Activated B cell treated with CpG ODN at 0.5 μM for 24 hours (primary cell): ENCODE measurements at places on chromosomes 16 and 17.

DNA sequence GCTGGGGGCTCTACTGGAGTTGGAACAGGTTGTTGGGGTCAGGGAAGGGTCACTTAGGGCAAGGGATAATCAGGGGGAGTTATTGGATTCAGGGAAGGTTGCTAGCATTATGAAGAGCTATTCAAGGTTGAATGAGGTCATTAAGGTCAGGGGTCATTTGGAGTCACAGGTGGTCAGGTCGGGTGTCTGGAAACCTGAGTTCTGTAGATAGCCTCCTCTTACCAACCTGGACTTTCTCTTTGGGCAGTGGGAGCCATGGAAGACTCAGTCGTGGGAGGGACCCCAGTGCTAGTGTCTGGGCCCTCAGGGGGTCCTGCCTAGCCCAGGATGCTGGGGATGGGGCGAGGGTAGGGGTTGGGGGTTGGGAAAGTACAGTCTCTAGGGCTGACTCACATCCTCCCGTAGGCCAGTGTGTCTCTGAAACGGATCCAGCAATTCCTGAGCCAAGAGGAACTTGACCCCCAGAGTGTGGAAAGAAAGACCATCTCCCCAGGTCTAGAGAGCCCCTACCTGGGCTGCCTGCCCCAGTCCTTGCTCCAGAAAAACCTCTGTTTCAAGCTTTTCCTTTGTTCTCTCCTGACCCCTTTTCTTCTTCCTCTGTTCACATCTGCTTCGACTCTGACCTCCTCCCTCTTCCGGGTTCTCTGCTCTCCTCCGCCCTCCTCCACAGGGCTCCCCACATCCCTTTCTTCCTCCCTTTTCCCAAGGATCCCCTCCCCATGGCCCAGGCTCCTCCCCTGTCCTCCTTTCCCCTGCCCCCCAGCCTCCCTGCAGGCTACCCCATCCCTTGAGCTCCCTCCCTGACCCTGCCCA is 33.5 kb downstream of the ABCC3 start:
- DNase-seq: no peak
- H3K27ac ChIP-seq: no peak overlapping the region
- H3K27me3 ChIP-seq: peaks cover under 1% of the 10 kb centered on the region
- H3K36me3 ChIP-seq: no peaks in the 10 kb centered on the region

DNA sequence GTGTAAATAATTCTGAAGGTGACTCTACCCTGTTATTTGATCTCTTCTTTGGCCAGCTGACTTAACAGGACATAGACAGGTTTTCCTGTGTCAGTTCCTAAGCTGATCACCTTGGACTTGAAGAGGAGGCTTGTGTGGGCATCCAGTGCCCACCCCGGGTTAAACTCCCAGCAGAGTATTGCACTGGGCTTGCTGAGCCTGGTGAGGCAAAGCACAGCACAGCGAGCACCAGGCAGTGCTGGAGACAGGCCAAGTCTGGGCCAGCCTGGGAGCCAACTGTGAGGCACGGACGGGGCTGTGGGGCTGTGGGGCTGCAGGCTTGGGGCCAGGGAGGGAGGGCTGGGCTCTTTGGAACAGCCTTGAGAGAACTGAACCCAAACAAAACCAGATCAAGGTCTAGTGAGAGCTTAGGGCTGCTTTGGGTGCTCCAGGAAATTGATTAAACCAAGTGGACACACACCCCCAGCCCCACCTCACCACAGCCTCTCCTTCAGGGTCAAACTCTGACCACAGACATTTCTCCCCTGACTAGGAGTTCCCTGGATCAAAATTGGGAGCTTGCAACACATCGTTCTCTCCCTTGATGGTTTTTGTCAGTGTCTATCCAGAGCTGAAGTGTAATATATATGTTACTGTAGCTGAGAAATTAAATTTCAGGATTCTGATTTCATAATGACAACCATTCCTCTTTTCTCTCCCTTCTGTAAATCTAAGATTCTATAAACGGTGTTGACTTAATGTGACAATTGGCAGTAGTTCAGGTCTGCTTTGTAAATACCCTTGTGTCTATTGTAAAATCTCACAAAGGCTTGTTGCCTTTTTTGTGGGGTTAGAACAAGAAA is 5.1 kb downstream of the STH start:
- DNase-seq: no peak
- peaks cover 2% of the 10 kb centered on the region for H3K4me1 ChIP-seq
- H3K27ac ChIP-seq: no peak overlapping the region

- H3K27ac ChIP-seq: no peak overlapping the region
- H3K4me3 ChIP-seq: no peak overlapping the region
- H3K36me3 ChIP-seq: no peaks in the 10 kb centered on the region
- peaks cover 14% of the 10 kb centered on the region for H3K4me1 ChIP-seq
- peaks cover 18% of the 10 kb centered on the region for H3K27me3 ChIP-seq
- DNase-seq: no peak
Observed at GRCh38 chr16:87233928-87234327, 83.3 kb downstream of the C16orf95 start.

- no peaks in the 10 kb centered on the region for H3K4me1 ChIP-seq
- DNase-seq: no peak
- no peaks in the 10 kb centered on the region for H3K36me3 ChIP-seq
- H3K27ac ChIP-seq: no peak overlapping the region
Observed at GRCh38 chr16:54165174-54165911, 121.2 kb downstream of the IRX3 start.

- DNase-seq: no peak
- no peaks in the 10 kb centered on the region for H3K27me3 ChIP-seq
- H3K4me3 ChIP-seq: peak overlapping the region; percentile 35
- H3K27ac ChIP-seq: peak overlapping the region; percentile 79
- H3K4me1 ChIP-seq: peaks cover 37% of the 10 kb centered on the region
- H3K36me3 ChIP-seq: no peaks in the 10 kb centered on the region
Observed at GRCh38 chr17:27944546-27945332, 51.6 kb upstream of the LYRM9 start.

GRCh38 chr16:11090232-11090631 is 145.9 kb downstream of the CLEC16A start:
- H3K27me3 ChIP-seq: no peaks in the 10 kb centered on the region
- H3K4me1 ChIP-seq: peaks cover 60% of the 10 kb centered on the region
- H3K4me3 ChIP-seq: no peak overlapping the region

DNA sequence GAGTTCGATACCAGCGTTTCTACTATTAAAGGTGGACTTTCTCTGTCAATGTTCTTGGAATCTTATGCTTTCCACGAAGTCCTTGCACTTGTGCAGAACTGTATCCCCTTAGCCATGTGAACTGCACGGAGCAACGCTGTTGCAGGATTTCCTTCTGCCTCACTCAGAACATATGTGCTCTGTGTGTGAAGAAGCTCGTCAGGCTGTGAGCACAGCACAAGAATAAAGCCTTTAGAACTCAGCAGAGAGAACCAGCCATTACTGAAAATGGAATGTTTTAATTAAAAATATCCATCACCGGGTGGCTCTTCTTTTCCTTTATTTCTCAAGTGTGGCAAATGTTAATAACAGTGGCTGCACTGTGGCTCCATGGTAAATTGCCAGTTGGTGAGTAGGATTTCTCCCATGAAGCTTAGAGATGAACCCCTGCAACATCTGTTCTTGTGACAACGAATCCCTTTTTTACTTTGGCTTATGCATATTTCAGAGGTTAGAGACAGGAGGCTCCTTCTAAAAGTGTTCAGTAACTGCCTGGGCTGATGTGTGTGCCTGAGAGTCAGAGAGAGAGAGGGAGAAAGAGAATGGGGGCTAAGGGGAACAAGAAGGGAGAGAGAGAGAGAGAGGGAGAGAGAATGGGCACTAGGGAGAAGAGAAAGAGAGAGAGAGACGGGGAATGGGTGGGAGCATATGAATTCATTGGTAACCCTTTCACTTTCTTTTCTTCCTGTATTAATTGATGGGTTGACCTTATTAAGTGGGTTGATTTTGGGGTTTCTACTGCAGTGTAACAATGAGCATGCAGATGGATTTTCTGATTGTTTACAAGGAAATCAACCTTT is 50.0 kb downstream of the RPTOR start:
- H3K27me3 ChIP-seq: no peaks in the 10 kb centered on the region
- H3K4me3 ChIP-seq: no peak overlapping the region
- H3K27ac ChIP-seq: no peak overlapping the region
- no peaks in the 10 kb centered on the region for H3K36me3 ChIP-seq

- H3K4me3 ChIP-seq: no peak overlapping the region
- H3K36me3 ChIP-seq: no peaks in the 10 kb centered on the region
- H3K27me3 ChIP-seq: no peaks in the 10 kb centered on the region
- no peak for DNase-seq
Observed at GRCh38 chr16:11470676-11471415, 115.9 kb downstream of the LITAF start.

DNA sequence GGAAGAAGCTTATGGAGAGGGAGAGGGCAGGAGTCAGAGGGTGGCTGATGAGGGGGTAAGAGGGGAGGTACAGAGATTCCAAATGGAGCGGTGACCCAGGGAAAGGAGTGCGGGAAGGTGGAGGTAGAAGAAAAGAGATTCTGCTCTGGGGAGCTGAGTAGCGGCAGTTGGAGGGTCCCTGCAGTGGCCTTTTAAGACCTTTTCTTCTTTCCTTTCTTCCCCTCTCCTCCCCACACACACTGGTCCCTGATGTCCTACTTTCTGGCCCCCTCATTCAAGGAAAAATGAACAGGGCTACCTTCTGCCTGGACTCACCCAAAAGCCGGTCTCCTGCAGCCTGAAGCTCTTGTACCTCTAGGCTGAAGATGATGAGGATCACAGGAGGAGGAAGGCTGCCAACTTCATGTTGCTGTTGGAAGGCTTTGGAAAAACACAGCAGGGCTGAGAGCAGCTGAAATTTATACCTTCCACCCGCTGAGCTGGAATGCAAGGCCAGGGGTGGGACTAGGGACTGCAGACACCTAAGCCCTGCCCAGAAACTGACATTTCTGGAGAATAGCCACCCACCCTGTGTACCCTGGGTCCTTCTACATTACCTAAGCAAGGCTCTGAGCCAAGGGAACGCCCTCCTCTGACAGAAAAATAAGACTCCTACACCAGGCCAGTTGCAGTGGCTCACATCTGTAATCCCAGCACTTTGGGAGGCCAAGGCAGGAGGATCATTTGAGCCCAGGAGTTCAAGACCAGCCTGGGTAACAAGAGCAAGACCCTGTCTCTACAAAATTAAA is 9.4 kb upstream of the HEATR6 start:
- H3K27me3 ChIP-seq: no peaks in the 10 kb centered on the region
- peaks cover 72% of the 10 kb centered on the region for H3K4me1 ChIP-seq
- peak overlapping the region; percentile 91 for H3K27ac ChIP-seq
- peak overlapping the region; percentile 2 for H3K4me3 ChIP-seq

DNA sequence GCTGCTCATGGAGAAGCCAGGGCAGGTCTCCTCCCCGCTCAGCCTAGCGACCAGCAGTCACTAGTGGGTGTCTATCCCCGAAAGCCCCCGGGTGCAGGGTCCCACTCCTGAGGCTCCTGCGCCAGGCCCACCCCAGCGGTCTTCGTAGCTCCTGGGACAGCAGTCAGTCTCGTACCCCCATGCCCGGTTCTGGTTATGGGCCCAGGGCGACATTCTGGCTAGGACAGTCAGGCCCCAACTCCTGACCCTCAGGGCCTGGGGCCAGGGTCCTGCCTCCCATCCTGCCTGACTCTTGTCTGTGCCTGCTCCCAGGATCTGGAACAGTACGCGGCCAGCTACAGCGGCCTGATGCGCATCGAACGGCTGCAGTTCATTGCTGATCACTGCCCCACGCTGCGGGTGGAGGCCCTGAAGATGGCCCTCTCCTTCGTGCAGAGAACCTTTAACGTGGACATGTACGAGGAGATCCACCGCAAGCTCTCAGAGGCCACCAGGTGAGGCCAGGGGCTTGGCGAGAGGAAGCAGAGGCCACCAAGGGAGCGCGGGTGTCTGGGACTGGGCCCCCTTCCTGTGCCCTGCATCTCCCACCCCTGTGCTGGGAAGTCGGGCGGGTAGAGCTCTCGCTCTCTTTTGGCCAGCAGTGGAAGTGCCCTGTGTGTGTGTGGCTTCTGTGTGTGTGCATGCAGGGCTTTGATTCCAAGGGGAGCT is 2.0 kb downstream of the GPS1 start:
- H3K27me3 ChIP-seq: no peaks in the 10 kb centered on the region
- peaks cover 17% of the 10 kb centered on the region for H3K4me1 ChIP-seq
- DNase-seq: no peak
- H3K4me3 ChIP-seq: peak overlapping the region; percentile 71
- peaks cover 33% of the 10 kb centered on the region for H3K36me3 ChIP-seq
- no peak overlapping the region for H3K27ac ChIP-seq

DNA sequence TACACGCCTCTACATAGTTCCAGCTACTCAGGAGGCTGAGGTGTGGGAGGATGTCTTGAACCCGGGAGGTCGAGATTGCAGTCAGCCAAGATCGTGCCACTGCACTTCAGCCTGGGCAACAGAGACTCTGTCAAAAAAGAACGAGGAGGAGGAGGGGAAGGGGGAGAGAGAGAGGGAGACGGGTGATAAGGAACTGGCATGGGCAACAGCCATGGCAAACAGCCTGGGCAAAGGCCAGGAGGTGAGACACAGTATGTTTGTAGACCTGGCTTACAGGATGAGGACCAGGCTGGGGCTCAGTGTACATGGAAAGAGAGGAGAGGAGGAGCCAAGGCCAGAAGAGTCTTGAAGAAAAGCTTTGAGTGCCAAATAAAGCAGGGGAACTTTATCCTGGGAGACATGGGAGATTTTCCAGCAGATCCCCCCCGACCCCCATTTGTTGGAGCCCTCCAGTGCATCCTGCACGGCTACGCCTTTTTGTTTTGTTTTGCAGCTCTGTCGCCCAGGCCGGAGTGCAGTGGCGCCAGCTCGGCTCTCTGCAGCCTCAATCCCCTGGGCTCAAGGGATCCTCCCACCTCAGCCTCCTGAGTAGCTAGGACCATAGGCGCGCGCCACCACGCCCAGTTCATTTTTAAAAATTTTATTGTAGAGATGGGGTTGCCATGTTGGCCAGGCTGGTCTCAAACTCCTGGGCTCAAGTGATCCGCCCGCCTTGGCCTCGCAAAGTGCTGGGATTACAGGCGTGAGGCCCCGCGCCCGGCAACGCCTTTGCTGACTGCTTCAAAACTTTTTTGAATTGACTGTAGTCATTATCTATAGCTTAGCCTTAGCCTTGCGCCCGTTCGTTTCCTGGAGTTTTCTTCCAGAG is 1.3 kb upstream of the ALKBH5 start:
- H3K27ac ChIP-seq: peak overlapping the region; percentile 99
- peaks cover 18% of the 10 kb centered on the region for H3K36me3 ChIP-seq
- peak overlapping the region; percentile 98 for H3K4me3 ChIP-seq
- H3K27me3 ChIP-seq: no peaks in the 10 kb centered on the region
- peaks cover 35% of the 10 kb centered on the region for H3K4me1 ChIP-seq
